ENCODE measurements at places on chromosomes 16 and 17. TPM values are rescaled to one million over a fixed set of nuclear protein-coding genes. Genes with fewer than 3 reads are reported as not detected.
A peak's percentile ranks its signal among the peaks of the same experiment; 100 is the strongest.

DNA sequence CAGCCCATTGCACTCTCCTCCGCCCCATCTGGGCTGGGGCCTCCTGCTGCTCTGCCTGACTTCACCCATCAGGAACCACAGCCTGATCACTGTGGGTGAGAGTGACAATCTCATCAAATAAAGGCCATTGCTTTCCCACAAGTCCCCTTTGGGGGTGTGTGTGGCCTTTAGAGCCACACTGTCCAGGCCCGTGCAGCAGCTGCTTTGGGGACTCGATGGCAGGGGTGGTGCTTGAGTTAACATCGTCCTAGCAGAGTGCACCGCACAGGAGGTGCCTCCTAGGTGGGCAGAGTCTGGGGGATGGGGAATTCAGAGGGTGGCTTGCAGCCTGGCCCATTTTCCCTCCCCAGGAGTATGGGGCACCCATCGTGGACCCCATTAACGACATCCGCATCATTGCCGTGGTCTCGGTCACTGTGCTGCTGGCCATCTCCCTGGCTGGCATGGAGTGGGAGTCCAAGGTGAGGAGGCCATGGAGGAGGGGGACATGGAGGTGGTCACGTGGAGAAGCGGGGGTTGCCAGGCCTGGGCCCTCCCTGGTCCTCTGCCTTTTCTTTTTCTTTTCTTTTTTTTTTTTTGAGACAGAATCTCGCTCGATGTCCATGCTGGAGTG lies 5.4 kb downstream of the SLC12A3 start:
- ATAC-seq: no peak

GRCh38 chr16:75060723-75061122 lies 55.9 kb downstream of the LDHD start:
- ATAC-seq: no peak

GRCh38 chr16:67150047-67150832 lies 558 bp downstream of the B3GNT9 start:
- ATAC-seq: peak; percentile 49

GRCh38 chr17:81416612-81417011 lies 21.4 kb downstream of the BAHCC1 start:
- ATAC-seq: no peak

DNA sequence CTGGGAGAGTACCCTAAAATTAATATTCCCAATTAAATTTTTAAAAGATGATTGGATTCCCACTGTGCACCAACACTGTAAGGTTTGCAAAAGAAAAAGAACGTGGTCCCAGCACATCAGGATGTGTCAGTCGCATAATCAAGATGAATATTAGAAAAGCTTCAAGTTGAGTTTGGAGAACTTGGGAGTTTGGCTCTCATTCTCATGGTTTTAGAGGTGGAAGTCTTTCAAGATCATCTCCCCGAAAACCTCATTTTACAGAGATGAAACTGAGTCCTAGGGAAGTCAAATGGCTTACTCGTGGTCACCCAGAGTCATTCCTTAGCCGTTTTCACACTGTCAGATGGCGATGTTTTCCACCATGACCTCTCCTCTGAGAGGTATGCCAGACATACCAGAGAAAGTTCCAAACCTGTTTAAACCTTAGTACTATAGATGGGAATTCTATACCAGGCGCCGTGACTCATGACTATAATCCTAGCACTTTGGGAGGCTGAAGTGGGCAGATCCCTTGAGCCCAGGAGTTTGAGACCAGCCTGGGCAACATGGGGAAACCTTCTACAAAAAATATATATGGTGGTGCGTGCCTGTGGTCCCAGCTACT lies 1.2 kb downstream of the SEC14L1 start:
- no peak for ATAC-seq

GRCh38 chr17:80704381-80704819 lies 159.8 kb downstream of the RPTOR start:
- ATAC-seq: no peak

- ATAC-seq: no peak
Observed at GRCh38 chr16:88963583-88963982, 13.4 kb downstream of the CBFA2T3 start.

GRCh38 chr17:67239597-67239996 lies 5.4 kb downstream of the HELZ start:
- ATAC-seq: no peak

DNA sequence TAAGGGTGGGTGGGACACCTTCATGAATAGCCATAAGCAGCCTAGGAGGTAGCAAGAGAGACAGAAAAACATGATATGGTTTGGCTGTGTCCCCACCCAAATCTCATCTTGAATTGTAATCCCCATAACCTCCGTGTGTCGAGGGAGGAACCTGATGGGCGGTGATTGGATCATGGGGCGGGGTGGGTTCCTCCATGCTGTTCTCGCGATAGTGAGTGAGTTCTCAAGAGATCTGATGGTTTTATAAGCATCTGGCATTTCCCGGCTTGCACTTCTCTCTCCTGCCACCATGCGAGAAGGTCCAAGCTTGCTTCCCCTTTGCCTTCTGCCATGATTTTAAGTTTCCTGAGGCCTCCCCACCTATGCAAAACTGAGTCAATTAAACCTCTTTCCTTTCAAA lies 259.1 kb upstream of the ERCC4 start:
- ATAC-seq: no peak

DNA sequence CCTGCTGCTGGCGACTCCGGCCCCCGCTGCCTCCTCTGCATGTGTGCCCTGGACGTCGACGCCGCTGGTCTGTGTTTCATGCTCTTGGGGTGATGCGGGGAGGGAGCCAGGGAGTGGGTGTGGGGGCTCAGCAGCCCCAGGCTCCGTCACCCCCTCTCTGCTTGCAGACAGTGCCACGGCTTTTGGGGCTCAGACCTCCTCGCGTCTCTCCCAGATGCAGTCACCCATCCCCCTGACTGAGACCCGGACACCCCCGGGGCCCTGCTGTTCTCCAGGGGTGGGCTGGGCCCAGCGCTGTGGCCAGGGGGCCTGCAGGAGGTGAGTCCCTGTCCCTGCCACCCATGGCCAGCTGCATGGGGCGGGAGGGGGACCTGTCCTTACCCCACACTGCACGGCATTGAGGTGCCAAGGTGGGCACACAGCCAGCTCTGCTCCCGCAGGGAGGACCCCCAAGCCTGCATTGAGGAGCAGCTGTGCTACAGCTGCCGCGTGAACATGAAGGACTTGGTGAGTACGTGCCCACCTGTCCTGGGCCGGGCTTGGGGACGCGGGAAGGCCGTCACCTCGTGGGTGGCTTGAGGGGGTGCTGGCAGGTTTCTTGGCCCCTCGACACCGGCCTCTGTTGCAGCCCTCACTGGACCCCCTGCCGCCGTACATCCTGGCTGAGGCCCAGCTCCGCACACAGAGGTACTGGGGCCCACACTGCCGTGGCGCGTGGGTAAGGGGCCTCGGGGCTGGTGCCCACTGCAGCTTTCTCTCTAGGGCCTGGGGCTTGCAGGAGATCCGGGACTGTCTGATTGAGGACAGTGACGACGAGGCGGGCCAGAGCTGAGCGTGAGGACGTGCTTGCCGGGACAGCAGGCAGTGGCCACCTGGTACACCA lies 8.4 kb downstream of the CTU2 start:
- ATAC-seq: peak; percentile 2

- ATAC-seq: no peak
Observed at GRCh38 chr16:11499295-11500089, 87.2 kb downstream of the LITAF start.

DNA sequence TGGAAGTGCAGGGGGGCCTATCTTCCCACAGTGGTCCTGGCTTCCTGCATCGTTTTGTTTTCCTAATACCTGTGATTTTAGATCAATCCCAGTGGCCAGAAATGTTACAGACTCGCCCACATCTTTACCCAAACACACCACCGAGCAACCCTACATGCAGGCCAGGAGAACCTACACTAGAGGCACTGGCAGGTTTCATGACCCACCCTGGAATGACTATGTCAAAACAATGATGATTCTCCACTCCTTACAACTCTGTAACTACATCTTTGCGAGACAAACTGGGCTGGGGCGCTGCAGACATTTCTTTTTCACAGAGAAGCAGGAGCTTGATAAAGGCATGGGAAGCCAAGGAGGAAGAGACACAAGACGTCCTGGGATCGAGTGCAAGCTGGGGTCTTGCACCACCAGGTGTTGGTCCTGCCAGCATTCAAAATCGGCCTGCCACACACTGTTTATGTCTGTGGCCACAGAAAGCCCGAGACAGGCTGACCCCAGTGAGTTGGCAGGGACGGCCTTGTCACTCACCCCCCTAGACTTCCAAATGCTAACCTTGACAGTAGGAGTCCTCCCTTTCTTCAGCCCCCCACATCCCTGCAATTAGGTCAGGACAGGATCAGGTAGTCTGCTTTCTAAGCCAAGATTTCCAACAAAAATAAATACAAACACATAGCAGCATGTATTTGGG lies 32.5 kb downstream of the UBE2O start:
- ATAC-seq: peak; percentile 10

GRCh38 chr17:82236142-82236971 lies 7.5 kb downstream of the SLC16A3 start:
- peak; percentile 1 for ATAC-seq

- no peak for ATAC-seq
Observed at GRCh38 chr17:69969897-69970296, 105.1 kb upstream of the KCNJ16 start.

DNA sequence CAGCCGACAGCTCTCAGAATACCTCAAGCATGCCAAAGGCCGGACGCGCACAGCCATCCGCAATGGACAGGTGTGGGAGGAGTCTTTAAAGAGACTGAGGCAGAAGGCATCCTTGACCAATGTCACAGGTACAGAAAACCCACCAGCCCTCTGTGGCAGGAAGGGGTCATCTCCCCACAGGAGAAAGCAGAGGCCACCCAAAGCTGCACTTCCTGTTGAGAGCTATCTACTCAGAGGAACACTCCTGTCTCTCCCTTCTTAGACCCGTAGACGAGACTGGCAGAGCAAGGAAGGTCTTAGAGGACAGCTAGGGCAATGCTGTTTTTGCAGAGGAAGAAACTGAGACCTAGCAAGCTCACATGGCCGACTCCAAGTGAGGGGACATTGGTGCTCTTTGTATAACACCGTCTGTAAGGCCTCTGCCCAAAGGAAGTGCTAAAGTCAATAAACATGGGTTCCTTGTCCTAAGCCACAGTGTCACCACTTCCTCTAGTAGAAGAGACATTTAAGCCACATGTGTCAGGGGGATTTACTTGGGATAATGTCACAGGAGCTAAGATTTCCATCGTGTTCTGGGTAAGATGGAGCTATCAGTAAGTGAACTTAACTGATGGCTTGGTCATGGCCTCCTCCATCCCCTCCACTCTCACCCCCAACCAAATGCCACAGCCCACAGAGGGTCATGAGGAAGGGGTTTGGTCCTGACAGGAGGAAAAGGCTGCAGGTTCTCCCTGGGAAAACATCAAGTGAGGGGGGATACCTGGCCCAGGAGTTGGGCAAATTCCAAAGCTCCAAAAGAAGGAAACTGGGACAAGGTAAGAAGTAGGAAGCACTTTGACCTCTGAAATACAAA lies 9.4 kb downstream of the LPO start:
- ATAC-seq: no peak

- ATAC-seq: no peak
Observed at GRCh38 chr16:31710134-31710533, 163.5 kb upstream of the ZNF267 start.

GRCh38 chr17:27439342-27439741 lies 16.9 kb upstream of the KSR1 start:
- ATAC-seq: no peak

DNA sequence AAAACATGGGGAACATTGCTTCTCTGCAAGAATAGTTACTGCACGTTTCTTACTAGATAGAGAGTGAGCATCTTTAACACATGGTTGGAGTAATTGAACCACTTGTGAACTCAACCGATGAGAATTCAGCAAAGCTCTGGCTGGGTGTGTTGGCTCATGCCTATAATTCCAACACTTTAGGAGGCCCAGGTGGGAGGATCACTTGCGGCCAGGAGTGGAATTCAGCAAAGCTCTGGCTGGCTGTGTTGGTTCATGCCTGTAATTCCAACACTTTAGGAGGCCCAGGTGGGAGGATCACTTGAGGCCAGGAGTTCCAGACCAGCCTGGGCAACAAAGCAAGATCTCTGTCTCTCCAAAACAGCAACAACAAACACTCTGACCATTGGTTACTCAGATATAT lies 865.9 kb downstream of the KCNJ2 start:
- ATAC-seq: no peak

- ATAC-seq: peak; percentile 92
Observed at GRCh38 chr16:23005951-23006350, 143.3 kb downstream of the USP31 start.

GRCh38 chr17:1122533-1123392 lies 57.0 kb downstream of the ABR start:
- ATAC-seq: peak; percentile 48

DNA sequence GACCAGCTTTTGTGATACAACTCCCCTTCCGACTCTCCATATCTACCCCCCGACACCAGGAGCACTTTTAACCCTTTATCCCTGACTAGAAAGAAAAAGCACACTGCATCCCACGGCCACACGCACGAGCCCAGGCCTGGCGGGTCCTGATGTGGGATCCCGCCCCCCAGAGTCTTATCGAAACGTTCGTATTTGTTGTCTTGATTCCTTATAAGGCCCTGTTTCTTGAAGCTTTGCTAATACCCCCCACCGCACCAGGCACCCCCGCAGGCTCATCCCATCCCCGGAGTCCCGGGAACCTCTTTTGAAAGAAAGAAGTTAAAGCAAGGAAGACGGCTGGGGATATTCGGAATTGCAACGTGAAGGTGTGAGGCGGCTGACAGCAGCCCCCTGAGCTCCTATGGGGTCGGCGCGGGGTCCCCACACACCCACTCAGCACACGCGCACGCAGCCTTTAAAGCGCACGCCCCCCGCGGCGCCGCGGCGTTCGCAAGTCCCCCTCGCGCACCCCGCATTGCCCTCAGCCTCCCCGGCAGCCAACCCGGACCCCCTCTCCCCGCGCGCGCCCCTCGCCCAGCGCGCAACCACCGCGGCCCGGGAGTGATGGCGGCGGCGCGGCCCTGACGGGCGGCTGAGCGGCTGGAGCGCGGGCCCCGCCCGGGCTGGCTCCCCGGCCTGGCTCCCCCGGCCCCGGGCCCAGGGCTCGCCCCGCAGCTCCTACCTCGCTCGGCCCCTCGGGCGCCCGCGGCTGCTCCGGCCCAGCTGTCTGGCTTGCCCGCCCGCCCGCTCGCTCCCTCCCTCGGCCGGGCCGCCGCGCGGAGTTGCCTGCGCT lies 448 bp downstream of the STAT5B start:
- ATAC-seq: peak; percentile 57

DNA sequence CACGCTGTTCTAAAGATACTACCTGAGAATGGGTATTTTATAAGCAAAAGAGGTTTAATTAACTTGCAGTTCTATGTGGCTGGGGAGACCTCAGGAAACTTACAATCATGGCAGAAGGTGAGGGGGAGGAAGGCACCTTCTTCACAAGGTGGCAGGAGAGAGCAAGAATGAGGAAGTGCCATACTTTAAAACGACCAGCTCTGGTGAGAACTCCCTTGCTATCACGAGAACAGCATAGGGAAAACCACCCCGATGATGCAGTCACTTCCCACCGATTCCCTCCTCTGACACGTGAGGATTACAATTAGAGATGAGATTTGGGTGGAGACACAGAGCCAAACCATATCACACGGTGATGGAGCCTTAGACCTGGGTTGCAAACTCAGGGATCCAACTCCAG lies 317.5 kb upstream of the EEF2KMT start:
- ATAC-seq: no peak

Gene WNT9B
- total RNA-seq: not detected

Gene PABPN1L
- total RNA-seq: not detected

Gene DNAH9
- 2.9 TPM for total RNA-seq

Gene NPW
- 8.1 TPM for total RNA-seq

Gene TPSG1
- 0.46 TPM for total RNA-seq

Gene STARD3
- 52.3 TPM for total RNA-seq

Gene SMPD3
- total RNA-seq: 25.0 TPM

Gene CEP295NL
- 2.0 TPM for total RNA-seq

Gene GLG1
- 78.5 TPM for total RNA-seq

Gene KRTAP9-7
- not detected for total RNA-seq

Gene PRSS53
- 4.1 TPM for total RNA-seq

Gene FNDC8
- total RNA-seq: not detected

Gene SPEM1
- total RNA-seq: not detected
